ENCODE measurements at places on chromosomes 5 and 9.

DNA sequence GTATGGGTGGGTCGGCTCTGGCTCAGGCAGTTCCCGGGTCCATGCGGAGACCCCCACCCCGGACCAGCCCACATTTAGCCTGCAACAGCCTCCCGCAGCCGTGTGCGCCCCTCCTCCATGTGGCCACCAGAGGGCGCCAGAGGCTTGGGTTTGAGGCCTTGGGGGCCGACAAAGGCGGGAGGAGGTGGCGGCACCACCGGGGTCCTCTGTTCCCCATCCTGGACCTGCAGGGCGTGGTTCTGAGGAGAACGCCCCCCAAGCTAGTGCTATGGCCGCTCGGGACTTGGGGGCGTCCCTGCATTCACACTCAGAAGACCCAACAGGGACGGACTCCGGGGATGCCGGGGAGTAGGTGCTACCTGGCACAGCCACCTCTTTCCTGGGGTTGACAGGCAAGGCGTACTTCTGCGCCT, 16.5 kb downstream of the ASS1 start:
- DNase-seq = peak; percentile 73

GRCh38 chr5:17283121-17283415, 65.6 kb downstream of the BASP1 start:
- DNase-seq = no peak

- no peak for DNase-seq
Observed at GRCh38 chr9:89811886-89812450, 207.2 kb downstream of the GADD45G start.

DNA sequence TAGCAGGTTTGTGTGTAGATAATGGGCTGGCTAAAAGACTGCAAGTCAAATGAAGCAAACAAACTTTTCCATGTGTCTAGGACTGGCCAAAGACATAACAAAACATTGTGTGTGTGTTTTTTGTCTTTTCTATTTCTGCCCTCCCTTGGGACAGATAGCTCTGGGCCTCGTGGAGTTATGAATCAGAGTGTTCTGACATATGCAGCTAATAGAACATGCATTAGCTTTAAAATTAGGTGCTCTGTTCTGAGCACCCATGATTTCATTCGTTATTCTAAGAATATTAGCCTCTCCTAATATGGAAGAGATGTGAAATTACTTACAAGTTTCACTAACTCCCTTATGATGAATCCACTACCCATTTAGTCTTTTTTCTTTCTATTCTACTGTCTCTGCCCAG, 367.3 kb upstream of the PAPPA start:
- no peak for DNase-seq

- no peak for DNase-seq
Observed at GRCh38 chr9:15079989-15080388, 169.8 kb upstream of the FREM1 start.

GRCh38 chr5:17663182-17663581, 28.9 kb downstream of the TAF11L14 start:
- no peak for DNase-seq
